ENCODE measurements at places on chromosomes 5 and 9.

DNA sequence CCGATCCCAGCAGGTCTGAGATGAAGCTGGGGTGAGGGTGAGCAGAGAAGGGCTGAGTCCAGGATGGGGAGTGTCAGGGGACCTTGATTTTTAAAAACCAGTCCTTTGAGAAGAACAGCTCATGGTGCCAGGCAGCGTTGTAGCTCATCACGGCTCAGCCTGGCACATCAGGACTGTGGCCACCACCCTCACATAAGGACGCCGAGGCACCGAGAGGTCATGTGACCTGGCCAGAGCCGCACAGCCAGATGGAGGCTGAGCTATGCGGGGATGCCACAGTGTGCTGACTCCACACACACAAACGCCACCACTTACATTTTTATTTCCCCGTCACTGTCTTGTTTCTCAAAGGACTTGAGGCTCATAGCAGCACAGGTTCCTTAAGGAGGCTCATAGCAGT, 32.9 kb upstream of the CEP72 start:
- DNase-seq: no peak

DNA sequence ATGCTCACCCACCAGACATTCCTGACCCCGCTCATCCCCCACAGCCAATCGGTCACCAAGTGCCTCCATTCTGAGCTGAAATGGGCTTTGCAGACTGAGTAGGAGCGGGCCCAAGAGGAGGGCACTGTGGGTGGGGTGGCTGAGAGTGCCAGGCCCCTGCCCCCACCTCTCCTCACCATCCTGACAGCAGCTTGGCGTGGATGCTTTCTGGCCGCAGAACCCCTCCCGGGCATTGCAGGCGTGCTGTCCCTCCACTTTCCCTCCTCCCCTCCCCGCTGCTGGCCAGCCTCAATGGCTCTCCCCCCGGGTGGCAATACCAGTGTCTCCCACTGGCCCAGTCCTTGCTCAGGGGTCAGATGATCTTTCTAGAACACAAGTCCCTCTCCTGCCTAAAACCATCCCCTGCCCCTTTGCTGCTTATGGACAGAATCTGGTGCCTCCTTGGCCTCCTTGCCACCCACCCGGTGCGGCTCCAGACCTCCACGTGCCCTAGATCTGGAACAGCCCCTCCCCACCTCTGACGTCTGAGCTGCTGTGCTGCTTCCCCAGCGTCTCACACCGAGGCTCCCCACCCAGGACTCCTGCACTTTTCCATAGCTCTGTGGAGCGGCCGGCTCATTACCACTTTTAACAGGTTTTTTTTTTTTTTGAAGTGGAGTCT, 6.1 kb downstream of the FLT4 start:
- DNase-seq: no peak

DNA sequence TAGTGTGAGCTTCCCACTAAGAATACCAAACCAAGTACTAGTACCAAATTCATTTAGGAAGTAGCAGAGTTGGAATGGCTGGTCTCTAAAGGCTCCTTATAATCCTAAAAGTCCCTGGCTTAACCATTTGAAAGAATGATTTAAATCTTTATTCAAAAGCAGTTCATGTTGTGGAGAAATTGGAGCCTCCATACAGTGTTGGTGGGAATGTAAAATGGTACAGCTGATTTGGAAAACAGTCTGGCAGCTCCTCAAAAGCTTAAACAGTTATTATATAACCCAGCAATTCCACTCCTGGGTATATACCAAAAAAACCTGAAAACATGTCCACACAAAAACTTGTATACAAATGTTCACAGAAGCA, 2.9 kb downstream of the PLIN2 start:
- DNase-seq: no peak

- DNase-seq: no peak
Measured at GRCh38 chr5:135324897-135325650, 74.0 kb downstream of the MACROH2A1 start.

- DNase-seq: no peak
Measured at GRCh38 chr5:147734894-147735293, 47.6 kb downstream of the JAKMIP2 start.

GRCh38 chr5:178476972-178477754, 113.0 kb downstream of the COL23A1 start:
- no peak for DNase-seq

- DNase-seq: no peak
Measured at GRCh38 chr9:134987376-134987775, 69.7 kb upstream of the FCN1 start.

GRCh38 chr9:134258828-134259546, 67.3 kb upstream of the RXRA start:
- no peak for DNase-seq

- no peak for DNase-seq
Measured at GRCh38 chr9:137543237-137543963, 6.8 kb downstream of the PNPLA7 start.

- DNase-seq: no peak
Measured at GRCh38 chr5:142235870-142236672, 88.8 kb downstream of the SPRY4 start.

- DNase-seq: no peak
Measured at GRCh38 chr9:105503881-105504280, 54.0 kb upstream of the FKTN start.

- no peak for DNase-seq
Measured at GRCh38 chr5:39765366-39765765, 340.6 kb upstream of the DAB2 start.

DNA sequence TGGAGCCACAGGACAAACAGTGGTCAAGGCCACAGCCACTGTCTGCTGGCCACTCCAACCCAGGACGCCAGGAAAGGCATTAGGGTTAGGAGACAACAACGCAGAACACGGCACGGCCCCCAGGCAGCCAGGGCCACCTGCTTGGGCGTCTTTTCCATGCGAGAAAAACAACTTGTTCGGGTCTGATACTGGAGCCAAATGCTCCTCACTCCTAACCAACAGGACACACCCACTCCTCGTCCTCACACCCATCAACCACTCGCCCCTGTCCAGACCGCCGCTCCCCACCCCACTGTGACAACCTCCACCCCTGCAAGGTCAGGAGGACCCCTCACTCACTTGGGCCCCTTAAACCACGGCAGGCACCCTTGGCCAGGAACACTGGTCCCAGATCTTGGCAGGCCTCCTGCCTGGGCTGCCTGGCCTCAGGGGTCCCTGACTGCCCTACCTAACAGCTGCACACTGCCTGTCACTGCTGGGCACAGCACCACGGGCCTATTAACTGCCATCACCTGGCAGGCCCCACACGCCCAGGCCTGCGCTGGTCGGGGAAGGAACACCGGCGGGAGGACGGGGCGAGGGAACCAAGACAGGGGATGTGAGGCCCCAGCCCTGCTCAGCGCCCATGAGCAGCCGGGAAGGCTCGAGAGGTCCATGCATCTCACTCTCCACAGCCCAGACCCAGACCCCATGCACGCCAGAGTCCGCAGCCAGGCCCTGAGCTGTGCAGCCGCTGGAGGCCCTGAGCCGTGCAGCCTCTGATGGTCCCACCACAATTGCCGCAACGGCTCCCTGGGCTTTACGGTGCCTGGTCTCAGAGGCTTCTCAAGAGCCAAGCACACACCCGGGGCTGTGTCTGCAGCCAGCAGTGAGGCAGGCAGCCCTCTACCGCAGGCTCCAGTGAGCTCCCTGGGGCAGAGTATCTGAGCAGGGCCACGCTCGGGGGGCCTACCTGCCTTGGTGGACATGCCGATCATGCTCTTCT, 13.8 kb downstream of the CLPTM1L start:
- no peak for DNase-seq

- no peak for DNase-seq
Measured at GRCh38 chr5:136030956-136031611, 2.3 kb downstream of the TGFBI start.

GRCh38 chr5:61333954-61334867, 2.2 kb downstream of the ZSWIM6 start:
- DNase-seq: no peak

GRCh38 chr5:130337179-130337888, 433.1 kb downstream of the CHSY3 start:
- no peak for DNase-seq

GRCh38 chr5:179288101-179288808, 57.0 kb downstream of the ADAMTS2 start:
- no peak for DNase-seq

DNA sequence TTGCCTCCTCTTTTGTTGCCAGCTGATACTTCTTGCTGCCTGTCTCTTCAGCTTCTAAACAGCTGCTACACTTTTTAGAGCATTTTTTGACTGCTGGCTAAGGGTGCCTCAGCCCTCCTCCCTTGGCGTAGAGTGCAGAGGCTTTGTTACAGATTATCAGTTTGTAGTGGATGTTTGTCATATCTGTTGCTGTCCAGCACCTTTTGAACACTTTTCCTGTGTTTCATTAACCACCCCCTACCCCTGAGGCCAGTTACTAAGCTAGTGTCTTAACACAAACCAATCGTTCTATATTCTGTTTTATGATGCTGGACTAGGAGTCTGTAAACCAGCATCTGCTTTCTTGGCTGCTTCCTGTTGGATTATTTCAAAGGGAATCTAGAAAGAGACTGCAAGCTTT, 441.5 kb downstream of the DNAH5 start:
- DNase-seq: no peak

- no peak for DNase-seq
Measured at GRCh38 chr5:179251276-179251969, 93.8 kb downstream of the ADAMTS2 start.

- no peak for DNase-seq
Measured at GRCh38 chr5:7078901-7079300, 317.0 kb upstream of the ADCY2 start.

- DNase-seq: no peak
Measured at GRCh38 chr5:129125819-129126218, 31.3 kb downstream of the ISOC1 start.

GRCh38 chr5:158808542-158808941, 291.2 kb downstream of the EBF1 start:
- no peak for DNase-seq

DNA sequence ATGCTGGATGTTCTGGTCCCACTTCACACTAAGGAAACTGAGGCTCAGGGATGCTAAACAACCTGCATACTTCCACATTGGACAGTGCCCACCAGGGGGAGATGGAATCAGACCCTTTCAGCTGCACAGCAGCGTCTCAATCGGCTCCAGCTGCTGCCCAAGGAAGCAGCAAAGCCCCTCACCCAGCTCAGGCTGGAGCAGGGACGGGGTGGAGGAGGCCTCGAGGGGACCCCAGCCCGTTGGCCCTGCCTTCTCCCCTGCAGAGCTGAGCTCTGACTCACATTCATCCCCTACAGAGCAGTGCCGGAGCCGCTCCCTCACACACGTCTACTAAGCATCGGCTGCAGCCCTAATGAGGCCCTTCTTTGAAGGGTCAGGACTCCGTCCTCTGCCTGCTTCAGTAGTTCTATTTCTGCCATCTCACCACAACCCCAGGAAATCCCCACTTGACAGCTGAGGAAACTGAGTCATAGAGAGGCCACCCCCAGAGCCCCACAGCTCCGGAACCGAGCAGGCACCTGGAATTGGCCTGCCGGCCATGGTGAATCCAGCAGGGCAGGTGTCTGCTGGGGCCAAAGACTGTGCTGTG, 21.5 kb upstream of the SUSD3 start:
- DNase-seq: no peak

GRCh38 chr9:103819936-103820335, 274.2 kb upstream of the SMC2 start:
- no peak for DNase-seq

GRCh38 chr9:124457079-124457886, 7.0 kb downstream of the ADGRD2 start:
- no peak for DNase-seq

DNA sequence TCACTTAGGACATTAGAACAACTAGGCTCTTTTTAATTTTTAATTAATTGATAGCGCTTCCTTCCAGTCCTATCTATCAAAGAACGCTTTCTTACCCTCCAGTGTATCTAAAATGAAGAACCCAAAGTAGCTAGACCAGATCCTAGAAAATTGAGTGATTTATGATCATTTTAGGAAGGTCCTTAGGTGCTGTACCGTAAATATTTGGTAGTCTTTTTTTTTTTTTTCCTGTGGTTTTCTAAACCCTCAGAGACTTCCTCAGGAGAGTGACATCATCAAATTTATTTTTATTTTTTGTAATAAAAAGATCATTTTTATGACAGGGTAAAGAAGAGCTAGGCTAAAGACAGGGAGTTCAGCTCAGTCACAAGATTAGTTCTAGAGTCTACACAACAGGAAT, 197.4 kb downstream of the WDR70 start:
- no peak for DNase-seq

GRCh38 chr5:146516151-146516475, at the start of gene GPR151:
Gene GPR151 (minus strand): TSS chr5:146516190. CDS start chr5:146516113, 77 bp downstream.
- DNase-seq: no peak

- peak; percentile 19 for DNase-seq
Measured at GRCh38 chr5:62152394-62153087, 153.5 kb upstream of the KIF2A start.

DNA sequence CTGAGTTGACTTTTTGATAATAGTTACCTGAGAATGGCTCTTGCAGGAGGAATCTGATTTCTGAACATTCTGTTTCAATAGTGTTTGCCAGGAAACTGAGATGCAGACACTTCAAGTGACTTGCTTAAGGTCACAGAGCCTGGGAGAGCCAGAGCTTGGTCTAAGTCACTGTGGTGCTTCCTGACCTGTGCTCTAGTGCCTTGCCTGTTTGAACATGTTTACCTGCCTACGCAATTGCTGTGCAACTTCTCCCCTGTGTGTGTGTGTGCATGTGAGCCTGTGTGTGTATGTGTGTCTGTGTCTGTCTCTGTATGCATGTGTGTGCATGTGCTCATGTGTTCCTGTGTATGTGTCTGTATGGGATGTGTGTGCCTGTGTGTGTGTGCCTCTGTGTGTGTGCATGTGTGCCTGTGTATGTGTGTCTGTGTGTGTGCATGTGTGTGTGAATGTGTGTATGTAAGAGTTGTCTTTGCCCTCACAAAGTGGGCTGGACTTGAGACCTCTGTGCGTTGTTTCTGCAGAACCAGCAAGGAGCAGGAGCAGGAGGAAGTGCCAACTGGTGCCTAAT, 185.8 kb downstream of the GADD45G start:
- no peak for DNase-seq

GRCh38 chr9:110276781-110277180, 20.5 kb upstream of the TXN start:
- no peak for DNase-seq

DNA sequence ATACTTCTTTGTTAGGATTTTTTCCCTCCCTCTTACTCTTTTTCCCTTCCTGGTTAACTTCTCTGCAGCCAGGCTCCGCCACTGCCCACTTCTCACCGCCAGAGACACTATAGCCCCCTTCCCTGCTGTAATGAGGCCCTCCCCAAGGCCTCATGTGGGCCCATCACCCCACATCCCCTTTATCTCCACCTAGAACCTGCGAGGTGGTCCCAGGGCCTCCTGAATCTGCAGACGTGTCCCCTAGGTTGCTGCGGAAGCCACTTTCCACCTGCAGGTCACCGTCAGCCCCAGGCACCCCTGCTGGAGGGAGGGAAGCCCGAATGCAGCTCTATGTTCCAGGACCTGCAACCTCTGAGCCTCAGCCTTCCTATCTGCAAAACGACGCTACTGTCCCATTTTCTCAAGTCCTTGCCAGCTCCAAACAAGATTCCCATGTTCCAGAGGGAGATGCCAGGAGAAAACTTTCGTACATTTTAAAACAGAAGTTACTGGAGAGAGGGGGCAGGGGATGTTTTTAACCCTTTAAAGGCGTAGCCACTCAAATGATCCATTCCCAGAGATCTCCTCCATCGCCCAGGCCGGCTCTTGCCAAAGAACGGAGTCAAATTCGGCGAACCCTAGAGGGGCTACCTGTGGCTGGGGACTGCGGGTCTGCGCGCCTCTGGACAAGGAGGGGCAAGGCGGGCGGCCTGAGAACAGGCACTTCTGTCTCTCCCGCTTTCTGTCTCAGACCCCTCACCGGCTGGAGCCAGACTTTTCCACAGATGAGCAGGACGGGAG, 929 bp downstream of the SH3PXD2B start:
- DNase-seq: no peak

- DNase-seq: peak; percentile 58
Measured at GRCh38 chr5:168987543-168988300, 313.2 kb downstream of the SLIT3 start.

All from hippocampal formation (tissue), 2 donors.